Dermis blood vessel endothelial cell (primary cell): ENCODE measurements at places on chromosomes 16 and 17.

- no peak for DNase-seq
Observed at GRCh38 chr17:63837480-63837879, 5.0 kb downstream of the SMARCD2 start.

- no peak for DNase-seq
Observed at GRCh38 chr16:48635199-48635718, 25.3 kb upstream of the N4BP1 start.

- DNase-seq, result no peak
Observed at GRCh38 chr17:80738987-80739730, 194.5 kb downstream of the RPTOR start.

DNA sequence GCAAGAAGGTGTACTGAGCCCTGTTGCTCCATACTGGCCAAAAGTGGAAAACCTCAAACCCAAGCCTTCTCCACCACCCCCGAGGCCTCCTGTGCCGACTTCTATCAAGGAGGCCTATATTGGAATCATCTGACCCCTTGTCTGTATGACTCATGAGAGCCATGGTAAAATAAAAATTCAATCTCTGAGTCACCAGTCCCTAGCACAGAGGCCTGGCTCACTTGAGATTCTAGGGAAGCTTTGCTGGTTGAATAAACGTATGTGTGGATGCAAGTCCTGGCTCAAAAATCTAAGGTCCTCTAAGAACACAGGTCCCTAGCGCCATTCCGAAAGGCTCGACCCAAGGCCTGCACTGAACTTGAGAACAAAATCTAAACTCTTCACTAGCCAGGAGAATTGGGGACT is 15.0 kb downstream of the NSMCE1 start:
- DNase-seq, result peak; percentile 82

DNA sequence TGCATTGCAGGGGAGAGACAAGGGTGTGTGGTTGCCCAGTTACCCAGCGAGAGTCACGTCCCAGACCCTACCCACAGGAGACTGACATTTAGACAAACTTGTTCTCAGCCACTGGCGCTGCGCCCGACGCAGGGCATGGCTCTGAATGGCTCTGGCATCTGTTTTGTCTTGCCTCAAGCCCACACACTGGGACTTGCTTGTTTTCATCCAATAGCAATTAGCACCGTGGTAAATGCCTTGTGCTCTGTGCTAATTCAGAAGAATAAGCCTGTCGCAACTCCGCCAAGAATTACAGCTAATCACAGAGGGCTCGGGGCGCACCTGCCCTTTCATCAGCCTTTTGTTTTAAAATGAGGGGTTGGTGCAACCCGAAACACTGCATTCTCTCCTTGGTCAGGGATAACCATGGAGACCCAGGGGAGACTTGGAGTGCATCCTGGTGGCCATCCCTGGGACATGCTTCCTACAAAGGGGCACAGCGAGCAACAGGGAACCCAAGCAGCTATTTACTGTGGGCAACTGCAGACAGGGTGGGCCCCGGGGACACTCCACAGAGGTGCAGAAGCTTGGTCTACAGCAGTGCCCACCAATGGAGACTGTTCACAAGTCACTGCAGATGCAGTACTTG is 220.6 kb upstream of the ZFHX3 start:
- peak; percentile 1 for DNase-seq

DNA sequence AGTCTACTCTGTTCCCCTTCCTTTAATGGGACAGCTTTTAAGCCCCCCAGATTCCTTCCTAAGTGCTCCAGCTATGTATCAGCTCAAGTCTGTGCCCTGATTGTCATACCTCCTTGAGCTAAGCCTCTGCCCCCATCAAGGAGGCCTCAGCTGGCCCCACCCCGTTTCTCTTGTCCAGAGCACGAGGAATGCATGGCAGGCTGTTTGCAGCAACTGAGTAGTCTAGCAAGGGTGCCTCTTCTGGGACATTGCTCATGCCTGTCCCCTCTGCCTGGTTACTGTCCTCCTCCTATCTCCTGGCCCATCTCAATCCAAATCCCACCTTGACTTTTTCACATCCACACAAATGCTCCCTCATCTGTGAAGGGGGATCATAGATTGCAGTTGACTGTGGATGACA is 27.8 kb upstream of the TMEM220 start:
- DNase-seq, result no peak

- DNase-seq, result no peak
Observed at GRCh38 chr17:28042657-28042720, at the start of gene NLK. Gene NLK (plus strand): TSS chr17:28042677. CDS start chr17:28042874, 197 bp downstream.

- DNase-seq, result peak; percentile 25
Observed at GRCh38 chr17:46745376-46745775, 73.1 kb downstream of the WNT3 start.

- DNase-seq, result no peak
Observed at GRCh38 chr17:34356194-34356593, at the start of gene CCL13. Gene CCL13 (plus strand): TSS chr17:34356480. CDS start chr17:34356527, 47 bp downstream.

DNA sequence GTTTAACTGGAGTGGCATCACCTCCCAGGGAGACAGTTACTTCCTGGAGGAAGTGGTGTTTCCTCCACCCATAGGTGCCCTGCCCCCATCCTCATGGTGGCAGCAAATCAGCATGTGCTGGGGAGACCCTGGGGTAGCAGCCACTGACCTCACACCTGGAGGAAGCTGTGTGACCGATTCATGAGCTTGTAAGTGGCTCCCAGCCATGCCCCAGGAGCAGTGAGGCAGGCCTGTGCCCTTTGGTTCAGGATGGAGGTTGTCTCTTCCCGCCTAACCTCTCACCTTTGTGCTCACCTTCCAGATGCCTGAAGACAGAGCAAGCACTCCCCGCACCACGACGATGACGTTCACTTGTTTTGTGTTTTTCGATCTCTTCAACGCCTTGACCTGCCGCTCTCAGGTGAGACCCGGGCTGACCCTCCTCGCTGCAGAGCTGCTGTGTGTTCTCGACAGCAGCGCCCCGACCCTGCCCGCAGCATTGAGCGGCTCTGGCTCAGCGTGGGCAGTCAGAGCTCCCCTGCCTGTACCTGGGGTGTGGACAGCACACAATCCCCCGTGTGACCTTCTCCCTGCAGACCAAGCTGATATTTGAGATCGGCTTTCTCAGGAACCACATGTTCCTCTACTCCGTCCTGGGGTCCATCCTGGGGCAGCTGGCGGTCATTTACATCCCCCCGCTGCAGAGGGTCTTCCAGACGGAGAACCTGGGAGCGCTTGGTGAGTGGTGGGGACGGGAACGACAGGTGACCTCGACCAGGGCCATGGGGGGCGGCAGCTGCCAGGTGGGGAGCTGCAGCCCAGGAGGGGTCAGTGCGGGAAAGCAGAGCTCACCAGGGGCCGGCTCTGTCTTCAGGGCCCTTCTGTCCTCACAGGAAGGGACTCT is 42.8 kb downstream of the MEAK7 start:
- no peak for DNase-seq

- no peak for DNase-seq
Observed at GRCh38 chr16:78134944-78135619, 35.6 kb downstream of the WWOX start.

DNA sequence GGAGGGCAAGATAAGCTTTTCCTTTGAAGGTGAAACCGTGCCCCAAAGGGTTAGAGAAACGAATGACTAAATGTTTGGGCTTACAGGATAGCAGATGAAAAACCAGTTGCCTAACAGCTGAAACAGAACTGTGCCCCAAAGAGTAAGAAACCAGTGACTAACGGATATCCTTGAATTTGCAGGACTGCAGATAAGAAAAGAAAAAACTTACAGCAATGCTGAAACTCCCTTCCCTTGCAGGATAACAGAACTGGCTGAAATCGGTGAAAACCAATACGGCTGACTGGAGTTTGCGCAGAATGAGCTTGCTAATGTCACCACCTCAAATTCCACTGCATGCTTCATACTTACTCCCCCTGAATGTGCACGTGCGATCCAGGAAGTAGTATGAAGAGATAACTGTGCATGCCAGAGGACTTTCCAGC is 175.2 kb upstream of the NLRP1 start:
- peak; percentile 60 for DNase-seq
